ENCODE measurements at places on chromosomes 7 and 10. TPM values are rescaled to one million over a fixed set of nuclear protein-coding genes. Genes with fewer than 3 reads are reported as not detected.

- DNase-seq = peak; percentile 35
Observed at GRCh38 chr10:131729361-131729760, 171.4 kb upstream of the PPP2R2D start.

- no peak for DNase-seq
Observed at GRCh38 chr7:11716185-11716584, 115.8 kb downstream of the THSD7A start.

DNA sequence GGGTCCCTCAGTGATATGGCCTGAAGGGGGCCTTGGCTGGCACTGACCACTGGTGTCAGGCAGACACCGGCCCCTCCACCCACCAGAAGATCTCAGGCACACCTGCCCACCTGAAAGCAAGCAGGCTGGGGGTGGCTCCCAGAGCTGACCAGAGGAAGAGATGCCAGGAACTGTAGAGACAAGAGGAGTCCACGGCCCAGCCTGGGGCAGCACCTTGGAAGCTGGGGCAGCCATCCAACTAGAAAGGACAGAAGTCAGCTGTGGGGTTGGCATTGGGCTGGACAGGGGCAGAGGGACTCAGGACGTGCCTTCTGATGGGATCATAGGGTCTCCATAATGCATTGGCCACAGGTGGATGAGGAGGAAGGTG lies 144.3 kb downstream of the ZNF248 start:
- no peak for DNase-seq

GRCh38 chr7:88153378-88153777 lies 66.5 kb downstream of the SRI start:
- no peak for DNase-seq

The ZPBP gene
- not detected for total RNA-seq

GRCh38 chr7:87645446-87645845 lies 17.2 kb downstream of the RUNDC3B start:
- DNase-seq = no peak

GRCh38 chr10:96295475-96295874 lies 8.8 kb upstream of the DNTT start:
- DNase-seq = no peak

The GIMAP1 gene
- total RNA-seq = not detected

DNA sequence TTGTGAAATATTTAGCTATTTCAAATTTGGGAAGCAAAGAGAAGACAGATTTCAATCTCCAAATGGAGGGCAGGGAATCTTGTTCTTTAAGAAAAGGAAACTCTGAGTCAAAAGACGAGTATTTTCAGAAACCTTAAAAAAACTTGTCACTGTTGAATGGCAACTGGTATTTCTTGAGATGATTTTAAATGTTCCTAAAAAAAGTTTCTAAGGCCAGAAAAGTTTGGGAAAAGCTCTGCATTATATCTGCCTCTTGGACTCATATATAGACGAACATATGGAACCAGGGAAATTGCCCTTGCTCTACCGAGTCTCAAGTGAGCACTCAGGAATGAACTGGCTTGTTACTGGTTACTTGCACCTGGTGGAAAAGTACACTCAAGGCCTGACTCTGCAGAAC lies 69.5 kb downstream of the ADAM22 start:
- no peak for DNase-seq

DNA sequence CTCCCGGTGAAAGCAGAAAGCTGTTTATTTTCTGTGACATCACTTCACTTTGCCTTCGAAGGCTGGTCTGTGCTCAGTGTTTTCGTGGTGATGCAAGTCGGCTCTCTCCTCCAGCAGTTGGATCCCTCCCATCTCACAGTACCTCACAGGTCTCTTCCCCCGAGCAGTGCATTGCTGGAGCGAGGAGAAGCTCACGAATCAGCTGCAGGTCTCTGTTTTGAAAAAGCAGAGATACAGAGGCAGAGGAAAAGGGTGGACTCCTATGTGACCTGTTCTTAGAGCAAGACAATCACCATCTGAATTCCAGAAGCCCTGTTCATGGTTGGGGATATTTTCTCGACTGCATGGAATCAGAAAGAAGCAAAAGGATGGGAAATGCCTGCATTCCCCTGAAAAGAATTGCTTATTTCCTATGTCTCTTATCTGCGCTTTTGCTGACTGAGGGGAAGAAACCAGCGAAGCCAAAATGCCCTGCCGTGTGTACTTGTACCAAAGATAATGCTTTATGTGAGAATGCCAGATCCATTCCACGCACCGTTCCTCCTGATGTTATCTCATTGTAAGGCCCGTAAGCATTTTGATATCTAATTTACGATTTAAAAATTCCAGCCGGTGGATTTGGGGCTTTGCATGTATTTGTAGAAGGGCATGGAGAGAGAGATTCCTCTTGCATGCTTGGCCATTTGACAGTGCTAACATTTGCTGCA lies at the start of gene LGI1:
LGI1 (plus strand) TSS at position 136 of the 707 bp plus-strand sequence; CDS start at position 345, 209 bp downstream.
- no peak for DNase-seq

DNA sequence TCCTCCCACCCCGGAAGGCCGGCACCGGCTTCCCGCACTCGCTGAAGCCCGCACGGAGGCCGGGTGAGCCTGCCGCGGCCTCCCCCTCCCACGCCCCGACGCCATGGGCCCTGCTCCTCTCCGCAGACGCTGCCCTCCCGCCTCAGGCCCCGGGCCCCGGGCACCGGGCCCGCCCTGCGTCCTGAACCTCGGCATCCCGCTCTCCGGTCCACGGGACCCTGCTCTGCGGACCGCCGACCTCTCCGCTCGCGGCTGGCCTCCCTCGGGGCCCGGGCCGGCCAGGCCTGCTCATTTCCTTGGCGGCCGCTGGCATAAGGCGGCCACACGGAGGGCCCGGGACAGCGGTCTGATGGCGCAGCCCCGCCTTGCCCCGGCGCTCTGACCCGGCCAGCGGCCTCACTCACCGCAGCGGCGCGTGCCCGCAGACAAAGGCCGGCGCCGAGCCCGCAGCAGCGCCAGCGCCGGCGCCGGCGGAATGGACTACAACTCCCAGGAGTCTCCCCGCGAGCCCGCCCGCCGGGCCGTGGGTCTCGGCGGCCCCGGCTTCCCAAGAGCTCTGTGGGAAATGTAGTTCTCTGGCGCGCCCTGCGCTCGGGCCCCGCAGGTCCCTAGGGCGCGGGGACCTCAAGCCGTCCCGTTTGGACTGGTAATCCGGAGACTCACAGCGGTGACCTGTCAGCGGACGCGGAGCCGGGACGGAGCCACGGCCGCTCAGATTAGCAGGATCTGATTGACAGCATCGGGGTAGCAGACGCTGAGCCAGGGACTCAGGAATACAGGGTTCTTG lies at the start of gene ZNF32:
ZNF32 (minus strand) TSS at position 484 of the 787 bp plus-strand sequence. CDS start 2,748 bp downstream, outside the sequence.
- peak; percentile 95 for DNase-seq

The LRWD1 gene
- 54.0 TPM for total RNA-seq

GRCh38 chr7:80591654-80592053 lies 46.8 kb upstream of the CD36 start:
- DNase-seq = no peak

- no peak for DNase-seq
Observed at GRCh38 chr7:156220701-156221100, 408.4 kb upstream of the SHH start.

The SSC4D gene
- total RNA-seq = 25.5 TPM

Data from H7 (cell line).